Forelimb muscle (tissue), 1 donor: ENCODE measurements at places on chromosomes 6 and 20. TPM values are rescaled to one million over a fixed set of nuclear protein-coding genes. Genes with fewer than 3 reads are reported as not detected.

The SLC22A2 gene
- polyA plus RNA-seq, result not detected

The CALHM5 gene
- 1.9 TPM for polyA plus RNA-seq

The LAMA4 gene
- 135 TPM for polyA plus RNA-seq

The SH3BGRL2 gene
- 7.5 TPM for polyA plus RNA-seq

The HFE gene
- 3.6 TPM for polyA plus RNA-seq

DNA sequence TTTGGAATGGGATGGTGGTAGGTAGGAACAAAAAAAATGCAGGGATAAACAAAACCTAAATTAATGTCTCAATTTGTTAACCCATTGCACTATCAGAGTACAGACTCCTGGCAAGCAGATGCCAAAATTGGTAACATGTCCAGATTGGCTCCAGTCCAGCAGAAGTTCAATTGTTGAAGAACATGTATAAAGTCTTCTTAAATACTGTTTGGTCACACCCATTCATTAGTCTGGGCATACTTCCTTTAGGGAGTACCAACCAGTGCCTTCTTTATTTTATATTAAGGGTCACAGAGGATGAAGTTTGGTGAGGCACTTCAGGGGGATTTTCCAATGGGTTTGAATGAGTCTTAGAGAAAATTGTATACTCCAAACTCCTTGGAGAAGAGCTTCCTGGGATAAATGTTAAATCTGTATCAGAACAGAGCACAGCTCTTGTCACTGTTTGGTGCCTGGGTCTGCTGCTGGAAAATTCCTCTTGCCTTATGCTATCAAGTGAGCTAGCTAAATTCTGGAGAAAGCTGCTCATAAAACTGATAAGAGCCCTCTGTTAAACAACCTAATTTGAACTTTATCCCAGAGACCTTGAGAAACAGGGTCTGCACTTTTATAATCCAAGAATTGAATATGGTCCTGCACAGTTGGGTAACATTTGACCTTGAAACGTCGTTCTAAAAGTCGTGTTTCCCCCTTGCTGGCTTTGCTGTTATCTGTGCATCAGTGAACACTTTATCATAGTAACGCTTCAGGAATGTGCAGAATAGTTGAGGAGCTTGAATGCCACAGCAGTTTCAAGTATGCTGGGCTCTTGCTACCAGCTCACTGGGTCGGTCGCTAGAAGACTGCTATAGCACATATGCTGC lies 334.1 kb upstream of the CITED2 start:
- DNase-seq, result no peak

- DNase-seq, result no peak
Observed at GRCh38 chr20:21139881-21140566, 14.1 kb downstream of the KIZ start.

DNA sequence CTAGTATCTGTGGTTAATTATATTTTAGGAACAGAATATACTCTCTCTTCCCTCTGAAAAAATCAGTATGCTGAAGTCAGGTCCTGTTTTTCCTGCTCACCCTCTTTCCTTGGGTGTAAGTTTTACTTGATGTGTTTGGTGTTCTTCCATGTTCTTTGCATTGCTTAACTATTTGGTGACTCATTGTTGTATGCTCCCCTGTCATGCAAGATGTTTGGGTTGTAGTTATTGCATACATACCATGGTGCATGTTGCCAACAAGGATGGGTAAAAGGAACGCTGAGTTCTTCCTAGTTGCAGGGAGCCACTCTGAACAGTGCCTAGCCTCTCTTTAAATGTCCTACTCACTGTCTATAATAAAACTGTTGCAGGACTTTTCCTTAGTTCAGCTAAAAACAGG lies 207.9 kb upstream of the LAMP5 start:
- no peak for DNase-seq

GRCh38 chr20:63223826-63224207 lies 7.9 kb upstream of the YTHDF1 start:
- no peak for DNase-seq

DNA sequence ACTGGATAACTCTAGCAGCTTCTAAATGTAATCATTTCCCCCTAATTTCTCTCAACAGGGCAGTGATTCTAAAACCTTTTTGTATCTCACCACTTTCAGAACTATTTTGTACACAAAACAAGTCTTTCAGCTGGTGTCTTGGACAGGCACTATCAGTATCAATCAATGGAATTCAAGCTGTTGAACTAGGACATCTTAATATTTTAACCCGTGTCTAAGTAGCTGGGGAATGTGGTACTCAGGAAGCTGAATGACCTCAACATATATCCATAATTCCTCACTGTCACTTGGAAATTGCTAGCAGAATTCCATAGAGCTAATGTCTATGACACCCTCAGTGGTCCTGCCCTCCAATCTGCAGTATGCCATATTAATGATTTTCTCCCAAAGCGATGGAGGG lies 24.5 kb downstream of the ADAT2 start:
- DNase-seq, result no peak
